Glutamatergic neuron (in vitro differentiated cells): ENCODE measurements at places on chromosomes 1 and 21. TPM values are rescaled to one million over a fixed set of nuclear protein-coding genes. Genes with fewer than 3 reads are reported as not detected.
A peak's percentile ranks its signal among the peaks of the same experiment; 100 is the strongest.

USP24 gene
- total RNA-seq, result 54.6 TPM

LCE1E gene
- total RNA-seq, result not detected

CELA3B gene
- total RNA-seq, result not detected

KRTCAP2 gene
- 108 TPM for total RNA-seq

CSF3R gene
- total RNA-seq, result not detected

FCER1G gene
- 1.3 TPM for total RNA-seq

CHAF1B gene
- total RNA-seq, result 2.0 TPM

E2F2 gene
- 5.4 TPM for total RNA-seq

CCDC28B gene
- 34.4 TPM for total RNA-seq

DNA sequence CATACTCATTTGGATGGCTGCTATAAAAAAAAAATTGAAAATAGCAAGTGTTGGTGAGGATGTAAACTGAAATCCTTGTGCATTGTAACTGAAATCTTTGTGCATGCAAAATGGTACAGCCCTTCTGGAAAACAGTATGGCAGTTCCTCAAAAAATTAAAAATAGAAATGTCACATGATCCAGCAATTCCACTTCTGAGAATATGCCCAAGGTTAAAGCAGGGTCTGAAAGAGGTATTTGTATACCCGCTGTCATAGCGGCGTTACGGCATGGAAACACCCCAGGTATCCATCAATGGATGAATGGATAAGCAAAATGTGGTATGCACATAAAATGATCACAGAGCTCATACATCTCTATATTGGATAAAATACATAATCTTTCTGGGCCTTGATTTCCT lies 116.7 kb downstream of the RUSC1 start:
- H3K27ac ChIP-seq, result no peak overlapping the region
- H3K36me3 ChIP-seq, result no peaks in the 10 kb centered on the region
- H3K4me3 ChIP-seq, result no peak overlapping the region
- peaks cover 3% of the 10 kb centered on the region for H3K4me1 ChIP-seq
- H3K27me3 ChIP-seq, result no peaks in the 10 kb centered on the region

DNA sequence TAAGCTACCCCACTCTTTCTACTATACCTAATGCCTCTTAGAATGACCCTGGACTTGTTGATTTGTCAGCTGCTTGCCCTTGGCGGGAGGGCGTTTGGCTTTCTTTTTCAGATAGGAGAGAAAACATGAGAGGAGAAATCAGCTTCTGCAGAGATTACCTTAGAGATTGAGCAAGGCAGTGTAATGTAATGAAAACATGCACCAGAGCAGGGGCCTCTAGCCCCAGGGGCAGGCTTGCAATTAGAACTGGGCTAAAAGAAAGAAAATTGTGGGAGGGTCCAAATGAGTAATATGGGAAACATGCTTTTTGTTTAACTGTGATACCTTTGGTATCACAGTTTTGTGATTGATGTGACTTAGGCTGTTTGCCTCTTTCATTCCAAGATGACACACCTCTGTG lies 89.7 kb downstream of the PBX1 start:
- H3K36me3 ChIP-seq, result no peaks in the 10 kb centered on the region
- no peak overlapping the region for H3K4me3 ChIP-seq
- DNase-seq, result no peak
- H3K4me1 ChIP-seq, result peaks cover 31% of the 10 kb centered on the region

- no peaks in the 10 kb centered on the region for H3K36me3 ChIP-seq
- DNase-seq, result no peak
- H3K4me1 ChIP-seq, result no peaks in the 10 kb centered on the region
- H3K27me3 ChIP-seq, result no peaks in the 10 kb centered on the region
- H3K27ac ChIP-seq, result no peak overlapping the region
These were observed 160.4 kb upstream of the SYT6 start for GRCh38 chr1:114314098-114314497.

- H3K27ac ChIP-seq, result no peak overlapping the region
- H3K36me3 ChIP-seq, result no peaks in the 10 kb centered on the region
- H3K4me1 ChIP-seq, result peaks cover 37% of the 10 kb centered on the region
- DNase-seq, result no peak
These were observed 49.7 kb downstream of the KCNC4 start for GRCh38 chr1:110259770-110260169.

GRCh38 chr1:202802998-202803932 lies 5.0 kb downstream of the KDM5B start:
- H3K27me3 ChIP-seq, result no peaks in the 10 kb centered on the region
- no peak for DNase-seq
- H3K36me3 ChIP-seq, result no peaks in the 10 kb centered on the region
- no peak overlapping the region for H3K27ac ChIP-seq

DNA sequence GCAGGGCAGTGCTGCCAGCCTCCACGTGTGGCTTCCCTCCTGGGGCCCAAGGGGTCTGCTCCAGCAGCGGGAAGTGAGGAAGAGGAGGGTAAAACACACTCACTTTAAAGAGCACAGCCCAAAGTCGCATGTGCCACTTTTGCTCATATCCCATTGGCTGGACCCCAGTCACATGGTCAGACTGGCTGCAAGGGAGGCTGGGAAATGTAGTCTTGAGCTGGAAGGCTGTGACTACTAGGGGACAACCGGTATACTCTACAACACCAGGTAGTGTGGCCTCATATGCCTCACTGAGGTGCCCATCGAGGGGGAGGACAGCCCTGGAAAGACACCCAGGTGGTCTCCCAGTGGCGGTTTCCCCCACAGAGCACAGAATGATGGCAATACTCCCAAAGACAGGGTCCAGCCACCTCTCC lies 45.2 kb downstream of the CAMK2N1 start:
- peaks cover 22% of the 10 kb centered on the region for H3K4me1 ChIP-seq
- no peak overlapping the region for H3K27ac ChIP-seq
- H3K4me3 ChIP-seq, result no peak overlapping the region

DNA sequence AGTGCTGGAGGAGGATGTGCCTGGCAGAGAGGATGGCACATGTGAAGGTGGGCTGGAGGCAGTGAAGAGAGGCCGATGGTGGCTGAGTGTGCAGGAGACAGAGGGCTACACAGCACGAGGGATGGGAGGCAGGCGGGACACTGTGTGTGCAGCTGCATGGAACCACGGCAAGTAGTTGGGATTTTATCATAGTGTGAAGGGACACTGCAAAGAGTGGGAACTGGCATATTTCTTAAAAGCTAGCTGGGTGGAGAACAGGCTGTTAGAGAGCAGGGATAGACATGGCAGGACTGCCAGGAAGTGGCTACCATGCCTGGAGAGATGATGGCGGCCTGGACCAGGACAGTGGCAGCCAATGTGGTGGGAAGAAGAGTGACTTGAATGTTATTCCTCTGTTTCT lies 102.4 kb upstream of the TLR5 start:
- peaks cover 5% of the 10 kb centered on the region for H3K36me3 ChIP-seq
- peaks cover 3% of the 10 kb centered on the region for H3K4me1 ChIP-seq
- H3K27ac ChIP-seq, result no peak overlapping the region
- H3K27me3 ChIP-seq, result peaks cover 3% of the 10 kb centered on the region
- DNase-seq, result no peak
- no peak overlapping the region for H3K4me3 ChIP-seq

GRCh38 chr1:235289859-235290739 lies 37.9 kb downstream of the ARID4B start:
- peaks cover 2% of the 10 kb centered on the region for H3K4me1 ChIP-seq
- H3K27ac ChIP-seq, result no peak overlapping the region
- DNase-seq, result no peak
- H3K36me3 ChIP-seq, result no peaks in the 10 kb centered on the region

DNA sequence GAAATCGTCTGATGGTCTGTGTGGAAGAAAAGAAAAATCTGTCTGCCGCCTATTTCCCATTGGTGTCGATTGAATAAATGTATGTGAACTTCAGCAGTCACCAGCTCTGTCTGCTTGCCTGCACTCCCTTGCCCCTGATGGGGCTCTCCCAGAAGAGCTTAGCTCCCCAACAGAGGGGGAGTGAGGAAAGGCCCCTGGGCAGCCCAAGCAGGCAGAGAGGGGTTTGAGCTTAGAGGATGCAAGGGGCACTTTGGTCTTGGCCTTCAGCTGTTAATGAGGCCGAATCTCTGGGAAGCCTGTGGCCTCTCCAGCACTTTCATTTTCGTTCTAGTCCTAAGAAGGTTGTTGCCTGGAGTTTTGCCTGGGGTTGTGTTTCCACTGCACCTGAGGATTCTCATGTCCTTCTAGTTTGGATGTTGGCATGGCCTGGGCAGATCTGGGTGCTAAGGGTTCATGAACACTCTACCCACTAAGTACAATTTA lies 2.8 kb downstream of the FOXD2 start:
- no peaks in the 10 kb centered on the region for H3K36me3 ChIP-seq
- no peak overlapping the region for H3K4me3 ChIP-seq
- no peak overlapping the region for H3K27ac ChIP-seq
- H3K27me3 ChIP-seq, result peaks cover 22% of the 10 kb centered on the region
- peaks cover 10% of the 10 kb centered on the region for H3K4me1 ChIP-seq

- peak; percentile 86 for DNase-seq
- H3K36me3 ChIP-seq, result no peaks in the 10 kb centered on the region
- H3K4me3 ChIP-seq, result peak overlapping the region; percentile 25
- H3K27ac ChIP-seq, result peak overlapping the region; percentile 48
These were observed 5.1 kb downstream of the TMEM201 start for GRCh38 chr1:9593492-9594465.

DNA sequence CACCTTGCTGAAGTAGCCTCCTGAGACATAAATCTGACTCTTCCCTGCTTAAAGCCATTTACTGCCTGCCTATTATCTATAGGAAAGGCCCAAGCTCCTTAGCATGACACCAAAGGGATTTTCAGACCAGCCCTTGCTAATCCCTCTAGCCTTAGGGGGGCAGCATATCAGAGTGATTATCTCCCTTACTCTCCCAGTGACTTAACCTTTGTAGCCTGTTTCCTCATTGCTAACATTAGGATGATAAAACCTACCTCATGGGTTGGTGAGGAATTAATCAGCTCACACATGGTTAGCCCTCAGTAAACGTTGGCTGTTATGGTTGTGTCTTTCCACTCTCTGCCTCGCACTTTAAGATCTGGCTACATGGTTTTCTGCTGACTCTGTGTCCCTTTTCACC lies 70.1 kb downstream of the ROR1 start:
- H3K27ac ChIP-seq, result peak overlapping the region; percentile 84
- H3K36me3 ChIP-seq, result no peaks in the 10 kb centered on the region
- peaks cover 52% of the 10 kb centered on the region for H3K4me1 ChIP-seq
- H3K4me3 ChIP-seq, result peak overlapping the region; percentile 48
- H3K27me3 ChIP-seq, result peaks cover 11% of the 10 kb centered on the region

DNA sequence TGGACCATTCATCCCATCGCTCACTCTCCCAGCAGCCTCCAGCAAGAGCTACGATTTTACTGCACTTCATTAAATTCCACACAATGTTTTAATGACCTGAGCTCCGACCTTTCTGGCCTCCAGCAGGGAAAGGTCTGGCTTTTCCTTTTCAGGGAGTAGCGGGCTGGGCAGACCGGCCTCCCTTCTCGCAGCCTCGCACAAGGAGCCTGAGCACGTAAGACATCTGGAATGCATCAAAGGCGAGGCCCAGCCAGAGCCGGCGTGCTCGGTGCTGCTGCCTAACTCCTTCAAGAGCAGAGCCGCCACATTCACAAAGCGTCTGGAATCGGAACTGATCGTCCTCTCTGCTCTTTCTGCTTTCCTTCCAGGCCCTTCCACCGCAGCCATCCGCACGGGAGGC lies 32.5 kb upstream of the FHAD1 start:
- H3K4me1 ChIP-seq, result peaks cover 11% of the 10 kb centered on the region
- no peak overlapping the region for H3K4me3 ChIP-seq
- peaks cover 5% of the 10 kb centered on the region for H3K36me3 ChIP-seq
- no peaks in the 10 kb centered on the region for H3K27me3 ChIP-seq
- H3K27ac ChIP-seq, result no peak overlapping the region
- no peak for DNase-seq

DNA sequence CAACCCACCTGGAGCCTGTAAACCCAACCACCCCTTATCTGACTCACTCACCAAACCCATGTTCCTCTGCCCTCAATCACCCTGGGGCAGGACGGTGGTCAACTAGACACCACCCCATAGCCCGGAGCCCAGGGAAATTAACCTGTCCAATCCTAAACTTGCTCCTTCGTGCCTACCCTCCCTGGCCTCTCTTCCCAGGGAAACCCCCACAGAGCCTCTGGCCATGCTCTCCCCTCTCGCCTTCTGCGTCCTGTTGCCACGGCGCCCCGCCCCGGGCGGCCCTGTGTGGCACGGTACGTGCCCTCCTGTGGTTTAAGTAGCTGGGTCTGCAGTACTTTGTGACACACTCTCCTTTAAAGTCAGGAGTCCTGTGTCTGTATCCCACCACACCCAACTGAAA lies 4.0 kb upstream of the FTCD start:
- peaks cover 8% of the 10 kb centered on the region for H3K27me3 ChIP-seq
- no peak for DNase-seq
- peaks cover 8% of the 10 kb centered on the region for H3K4me1 ChIP-seq
- H3K27ac ChIP-seq, result no peak overlapping the region

DNA sequence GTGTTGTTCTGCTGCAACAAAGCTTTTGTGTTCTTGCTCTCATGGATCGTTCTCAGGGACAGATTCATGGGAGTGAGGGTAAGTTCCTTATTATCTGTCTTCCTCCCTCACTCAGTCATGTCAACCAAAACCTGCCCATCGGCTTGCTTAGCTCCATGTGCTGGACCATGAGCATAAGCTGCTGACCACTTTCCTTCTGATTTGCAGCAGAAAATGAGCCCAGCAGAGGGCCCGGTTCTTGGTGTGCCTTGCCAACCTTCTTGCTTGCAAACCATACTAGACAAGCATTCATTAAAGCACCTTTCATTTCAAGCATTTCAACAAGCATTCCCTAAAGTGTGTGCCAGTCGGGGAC lies 64.0 kb upstream of the COA6 start:
- no peaks in the 10 kb centered on the region for H3K4me1 ChIP-seq
- H3K4me3 ChIP-seq, result no peak overlapping the region
- H3K27ac ChIP-seq, result no peak overlapping the region

DNA sequence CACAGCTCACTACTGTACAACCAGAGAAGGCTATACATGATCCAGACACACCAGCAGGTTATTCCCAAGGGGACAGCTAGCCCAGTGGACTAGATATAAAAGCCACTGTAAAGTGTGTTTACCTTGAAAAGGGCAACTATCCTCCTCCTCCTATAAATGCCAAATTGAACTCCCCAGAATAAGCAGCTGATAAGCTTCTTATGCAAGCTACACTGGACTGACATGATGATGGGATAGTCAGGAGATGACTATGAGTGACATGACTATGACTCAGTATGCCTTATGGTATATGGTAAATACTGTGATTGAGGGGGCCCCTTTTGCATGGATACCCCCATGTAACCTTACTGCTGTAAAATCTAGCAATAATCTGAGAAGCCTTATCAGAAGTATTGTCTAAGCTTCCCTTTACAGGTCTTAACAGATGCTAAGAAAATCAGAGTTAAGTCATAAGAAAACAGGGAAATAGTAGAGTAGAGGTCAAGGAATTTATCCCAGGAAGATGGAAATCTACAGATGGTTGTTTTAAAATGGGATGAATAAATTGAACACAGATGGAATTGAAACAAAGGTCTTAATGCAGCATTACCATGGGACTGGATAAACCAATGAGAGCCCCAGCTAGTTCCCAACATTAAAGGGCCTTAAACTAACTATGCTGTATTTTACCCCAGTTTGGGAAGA lies 55.8 kb downstream of the TRIM33 start:
- no peaks in the 10 kb centered on the region for H3K4me1 ChIP-seq
- no peak overlapping the region for H3K27ac ChIP-seq
- DNase-seq, result no peak
